Cardiac fibroblast (primary cell): ENCODE measurements at places on chromosomes 6 and 20.

- DNase-seq, result no peak
These were observed 369.1 kb downstream of the CDH4 start for GRCh38 chr20:61621035-61621730.

- no peak for DNase-seq
These were observed at the start of gene ARHGAP40 for GRCh38 chr20:38601216-38602184. TSS of gene ARHGAP40 (plus strand) at chr20:38601809.

GRCh38 chr6:17640477-17640917 lies 40.4 kb downstream of the FAM8A1 start:
- DNase-seq, result peak; percentile 82

DNA sequence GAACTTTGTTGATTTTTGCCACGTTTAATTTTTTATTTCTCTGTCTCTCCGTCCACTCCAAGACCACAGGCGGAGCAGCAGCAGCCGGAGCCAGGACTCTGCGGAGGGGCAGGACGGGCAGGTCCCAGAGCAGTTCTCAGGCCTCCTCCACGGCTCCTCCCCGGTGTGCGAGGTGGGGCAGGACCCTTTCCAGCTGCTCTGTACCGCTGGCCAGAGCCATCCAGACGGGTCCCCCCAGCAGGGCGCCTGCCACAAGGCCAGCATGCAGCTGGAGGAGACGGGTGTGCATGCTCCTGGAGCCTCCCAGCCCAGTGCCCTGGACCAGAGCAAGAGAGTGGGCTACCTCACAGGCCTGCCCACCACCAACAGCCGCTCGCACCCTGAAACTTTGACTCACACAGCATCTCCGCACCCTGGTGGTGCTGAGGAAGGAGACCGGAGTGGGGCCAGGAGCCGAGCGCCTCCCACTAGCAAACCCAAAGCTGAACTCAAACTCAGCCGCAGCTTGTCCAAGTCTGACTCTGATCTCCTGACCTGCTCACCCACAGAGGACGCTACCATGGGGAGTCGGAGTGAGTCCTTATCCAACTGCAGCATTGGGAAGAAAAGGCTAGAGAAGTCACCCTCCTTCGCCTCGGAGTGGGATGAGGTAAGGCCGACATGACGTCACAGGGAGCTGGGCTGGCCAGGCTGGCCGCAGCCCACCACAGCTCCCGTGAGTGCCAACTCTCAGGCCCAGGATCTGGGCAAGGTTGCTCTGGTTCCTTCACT lies 123.5 kb downstream of the TCP11 start:
- DNase-seq, result peak; percentile 37

GRCh38 chr6:43183441-43183840 lies 1.4 kb downstream of the CUL9 start:
- no peak for DNase-seq

GRCh38 chr6:42338744-42339222 lies 112.9 kb downstream of the TRERF1 start:
- DNase-seq, result peak; percentile 99

DNA sequence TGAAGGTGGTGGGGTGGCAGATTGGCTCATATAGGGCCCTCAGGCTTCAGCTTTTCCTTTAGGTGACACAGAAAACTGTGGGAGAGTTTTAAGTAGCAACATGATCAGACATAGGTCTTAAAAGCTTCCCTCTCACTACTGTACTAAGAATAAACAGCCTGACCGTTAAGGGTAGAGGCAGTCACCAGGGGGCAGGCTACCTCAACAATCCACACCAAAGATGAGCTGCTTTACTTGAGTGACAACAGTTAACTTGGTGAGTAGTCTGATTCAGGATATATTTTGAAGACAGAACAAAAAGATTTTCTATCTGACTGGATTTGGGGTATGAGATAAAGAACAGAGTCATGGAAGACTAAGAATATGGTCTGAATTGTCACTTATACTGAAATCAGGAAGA lies 193.1 kb upstream of the SHLD1 start:
- peak; percentile 61 for DNase-seq

- DNase-seq, result no peak
These were observed 80.3 kb upstream of the BMP5 start for GRCh38 chr6:55955684-55956083.

- no peak for DNase-seq
These were observed 117.6 kb upstream of the RNF24 start for GRCh38 chr20:4132956-4133355.
